ENCODE measurements at places on chromosomes 13 and 19.

DNA sequence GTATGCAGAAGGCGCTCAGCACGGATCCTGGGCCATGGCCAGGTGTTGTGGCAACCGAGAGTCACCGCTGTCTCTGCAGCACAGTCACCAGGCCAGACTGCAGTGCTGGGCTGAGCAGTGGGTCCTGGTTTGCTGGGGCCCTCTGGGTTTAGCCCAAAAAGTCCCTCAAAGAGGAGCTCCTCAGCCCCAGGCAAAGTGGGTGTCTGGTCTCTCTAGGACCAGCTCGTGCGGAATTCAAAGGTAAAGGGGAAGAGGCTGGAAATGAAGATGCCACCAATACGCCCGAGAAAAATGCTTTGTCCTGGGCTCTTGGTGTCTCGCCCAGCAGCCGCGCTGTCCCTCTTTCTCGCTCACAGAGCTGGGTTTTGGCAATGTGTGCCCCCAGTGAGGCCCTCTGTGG lies 38.5 kb upstream of the ANKRD10 start:
- DNase-seq = no peak

DNA sequence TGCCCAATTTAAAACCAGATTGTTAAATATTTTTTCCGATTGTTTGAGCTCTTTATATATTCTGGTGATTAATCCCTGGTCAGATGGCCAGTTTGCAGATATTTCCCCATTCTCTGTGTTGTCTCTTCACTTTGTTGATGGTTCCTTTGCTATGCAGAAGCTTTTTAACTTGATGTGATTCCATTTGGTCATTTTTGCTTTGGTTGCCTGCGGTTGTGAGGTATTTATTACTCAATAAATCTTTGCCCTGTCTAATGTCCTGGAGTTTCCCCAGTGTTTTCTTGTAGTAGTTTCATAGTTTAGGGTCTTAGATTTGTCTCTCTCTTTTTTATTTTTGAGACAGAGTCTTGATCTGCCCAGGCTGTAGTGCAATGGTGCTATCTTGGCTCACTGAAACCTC lies 23.8 kb upstream of the LMO7 start:
- DNase-seq = no peak

DNA sequence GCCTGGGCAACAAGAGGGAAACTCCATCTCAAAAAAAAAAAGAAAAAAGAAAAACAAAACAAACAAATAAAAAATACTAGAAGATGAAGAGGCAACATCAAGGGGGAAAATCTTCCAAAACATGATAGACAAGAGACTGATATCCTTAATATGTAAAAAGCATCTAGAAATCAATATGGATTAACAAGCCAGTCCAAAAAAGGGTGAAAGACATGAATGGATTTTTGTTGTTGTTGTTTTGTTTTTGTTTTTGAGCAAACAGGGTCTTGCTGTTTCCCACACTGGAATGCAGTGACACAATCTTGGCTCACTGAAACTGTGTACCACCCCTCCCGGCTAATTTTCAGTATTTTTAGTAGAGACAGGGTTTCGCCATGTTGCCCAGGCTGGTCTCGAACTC lies 4.0 kb upstream of the TINCR start:
- DNase-seq = no peak

DNA sequence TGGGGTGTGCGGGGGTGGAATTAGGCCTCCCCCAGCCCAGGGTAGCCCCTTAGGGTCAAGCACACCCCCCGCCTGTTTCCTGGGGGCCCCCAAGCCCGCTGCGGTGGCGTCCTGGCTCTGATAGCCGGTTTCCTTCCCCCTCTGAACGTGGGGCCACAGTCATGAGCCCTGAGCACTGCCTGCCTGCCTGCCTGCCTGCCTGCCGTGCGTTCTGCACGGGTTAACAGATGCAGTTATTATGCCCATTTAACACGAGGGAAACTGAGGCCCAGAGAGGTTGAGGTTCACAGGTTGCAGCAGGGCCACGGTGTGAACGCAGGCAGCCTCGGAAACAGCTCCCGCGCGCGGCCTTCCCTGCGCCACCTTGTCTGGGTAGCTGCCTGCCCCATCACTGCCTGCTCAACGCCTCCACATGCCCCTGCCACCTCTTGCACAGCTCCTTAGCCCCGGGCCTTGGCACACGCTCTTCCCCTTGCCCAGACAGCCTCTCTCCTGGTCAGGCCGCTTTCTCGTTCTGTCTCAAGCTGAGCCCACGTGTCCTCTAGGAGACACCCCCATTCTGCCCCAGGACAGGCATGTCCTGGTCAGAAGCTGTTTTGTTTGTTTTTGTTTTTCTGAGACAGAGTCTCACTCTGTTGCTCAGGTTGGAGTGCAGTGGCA lies 1.2 kb upstream of the GAMT start:
- no peak for DNase-seq

GRCh38 chr19:1773184-1773583 lies 19.9 kb downstream of the ONECUT3 start:
- DNase-seq = no peak

GRCh38 chr19:46882034-46882433 lies 21.2 kb downstream of the ARHGAP35 start:
- no peak for DNase-seq

DNA sequence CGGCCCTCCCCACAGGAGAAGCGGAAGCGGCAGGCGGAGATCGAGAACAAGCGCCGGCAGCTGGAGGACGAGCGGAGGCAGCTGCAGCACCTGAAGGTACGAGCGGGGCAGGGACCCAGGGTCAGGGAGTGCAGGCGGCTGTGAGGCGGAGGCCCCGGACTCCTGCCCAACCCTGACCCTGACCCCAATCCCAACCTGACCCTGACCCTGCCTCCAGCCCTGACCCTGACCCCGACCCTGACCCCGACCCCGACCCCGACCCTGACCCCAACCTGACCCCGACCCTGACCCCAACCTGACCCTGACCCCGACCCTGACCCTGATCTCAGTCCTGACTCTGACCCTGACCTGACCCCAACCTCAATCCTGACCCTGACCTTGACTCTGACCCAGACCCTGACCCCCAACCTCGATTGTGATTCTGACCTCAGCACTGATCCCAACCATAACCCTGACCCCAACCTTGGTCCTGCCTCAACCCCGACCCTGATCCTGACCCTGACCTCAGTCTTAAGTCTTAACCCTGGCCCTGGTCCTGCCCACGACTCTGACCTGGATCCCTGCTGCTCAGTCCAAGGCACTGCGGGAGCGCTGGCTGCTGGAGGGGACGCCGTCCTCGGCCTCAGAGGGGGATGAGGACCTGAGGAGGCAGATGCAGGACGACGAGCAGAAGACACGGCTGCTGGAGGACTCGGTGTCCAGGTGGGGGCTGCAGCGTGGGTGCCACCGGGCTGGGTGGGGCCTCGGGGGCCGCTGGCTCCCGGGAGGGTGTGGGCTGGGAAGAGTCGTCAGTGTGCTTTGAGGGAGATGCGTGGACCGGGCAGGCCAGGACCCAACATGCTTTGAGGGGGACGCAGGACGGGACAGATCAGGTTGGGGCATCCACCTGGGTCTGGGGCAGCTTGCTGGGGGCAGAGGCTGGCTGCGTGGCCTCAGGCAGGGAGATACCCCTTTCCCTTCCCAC lies 18.5 kb downstream of the PALM start:
- DNase-seq = no peak

GRCh38 chr13:65724226-65724625 lies 1505.9 kb downstream of the PCDH9 start:
- DNase-seq = no peak

DNA sequence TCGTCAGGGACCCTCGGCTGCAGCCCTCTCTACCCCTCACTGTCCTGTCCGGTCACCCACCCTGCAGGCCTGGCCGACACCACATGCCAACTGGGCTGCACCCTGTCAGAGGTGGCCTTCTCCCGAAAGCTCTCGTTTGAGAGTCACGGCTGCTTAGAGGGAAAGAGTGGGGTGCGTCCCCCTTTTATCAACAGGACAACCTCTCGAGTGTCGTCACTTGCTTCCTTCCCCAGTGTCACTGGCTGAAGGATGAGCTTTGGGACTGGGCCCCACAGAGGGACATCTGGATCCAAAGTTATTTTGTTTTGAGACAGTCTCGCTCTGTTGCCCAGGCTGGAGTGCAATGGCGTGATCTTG lies 28.5 kb downstream of the MAP2K2 start:
- DNase-seq = no peak

DNA sequence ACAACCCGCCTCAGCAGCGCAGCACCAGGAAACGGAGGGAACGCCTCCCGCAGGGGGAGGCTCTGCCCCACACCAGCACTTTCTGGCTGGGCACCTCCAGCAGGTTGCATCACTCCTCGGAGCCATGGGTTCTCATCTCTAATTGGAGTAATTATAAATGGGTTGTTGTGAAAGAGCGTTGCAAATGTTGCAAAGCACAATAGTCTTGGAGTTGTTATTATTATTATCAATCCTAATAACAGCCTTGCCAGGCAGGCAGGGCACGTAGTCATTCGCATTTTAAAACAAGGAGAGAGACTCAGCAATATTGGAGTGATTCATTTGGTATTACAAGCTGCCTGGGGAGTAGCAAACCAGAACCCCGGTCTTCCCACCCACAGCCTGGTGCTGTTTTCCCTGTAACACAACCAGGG lies 108.6 kb upstream of the GJB6 start:
- no peak for DNase-seq

- DNase-seq = no peak
Measured at GRCh38 chr13:45303026-45303425, 38.0 kb downstream of the TPT1 start.

GRCh38 chr19:12092956-12093355 lies 28.4 kb downstream of the ZNF844 start:
- no peak for DNase-seq

GRCh38 chr19:35717665-35718344 lies at the start of gene KMT2B:
TSS of gene KMT2B (plus strand) at chr19:35718003. CDS start at chr19:35718019, 16 bp downstream.
- no peak for DNase-seq

GRCh38 chr13:94928127-94928775 lies 215.9 kb upstream of the SOX21 start:
- DNase-seq = no peak

GRCh38 chr19:16146112-16146511 lies 2.6 kb downstream of the HSH2D start:
- DNase-seq = no peak

DNA sequence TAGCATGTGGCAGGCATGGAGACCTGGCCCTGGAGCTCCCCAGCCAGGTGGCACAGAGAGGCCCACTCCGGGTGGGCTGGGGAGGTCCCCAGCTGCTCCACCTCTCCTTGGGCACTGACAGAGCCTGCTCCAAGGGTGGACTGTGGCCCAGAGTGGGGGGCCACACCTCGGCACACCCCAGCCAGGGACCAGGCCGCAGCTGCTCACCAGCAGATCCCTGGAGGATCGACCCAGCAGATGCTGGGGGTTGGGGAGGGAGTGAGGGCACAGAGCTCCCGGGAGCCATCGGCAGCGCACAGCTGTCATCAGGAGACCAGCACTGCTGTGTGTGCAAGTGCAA lies 72.0 kb upstream of the KCTD15 start:
- no peak for DNase-seq

- DNase-seq = no peak
Measured at GRCh38 chr19:51128227-51128626, 3.5 kb downstream of the SIGLEC9 start.

DNA sequence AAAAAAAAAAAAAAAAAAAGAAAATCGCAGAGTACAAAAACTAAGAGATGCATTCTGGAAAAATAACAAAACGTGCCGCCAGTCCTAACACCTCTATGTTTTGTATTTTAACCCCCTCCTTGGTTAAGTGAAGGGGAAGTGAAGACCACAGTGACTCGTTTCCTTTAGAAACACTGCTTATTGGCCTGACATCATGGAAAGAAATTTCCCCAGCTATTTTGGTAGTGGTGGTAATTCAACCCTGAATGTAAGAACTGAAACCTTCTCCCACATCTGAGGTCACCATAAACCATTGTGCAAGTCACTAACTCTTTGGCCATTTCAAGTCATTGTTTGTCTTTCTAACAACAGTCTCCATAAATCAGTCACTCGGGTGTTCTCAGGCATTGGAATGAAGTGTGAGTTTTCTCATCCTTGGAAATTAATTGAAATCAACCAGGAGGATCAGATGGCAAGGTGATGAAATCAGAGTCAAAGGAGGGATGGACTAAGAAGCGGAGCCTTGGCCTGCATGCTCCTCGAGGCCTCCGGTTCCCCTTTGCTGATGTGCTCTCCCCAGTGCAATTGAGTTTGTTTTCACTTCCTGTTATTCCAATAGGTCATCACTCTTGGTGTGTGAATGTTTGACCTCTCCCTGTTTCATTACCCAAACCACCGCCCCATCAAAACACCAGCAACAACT lies 443.9 kb downstream of the FGF9 start:
- no peak for DNase-seq

- no peak for DNase-seq
Measured at GRCh38 chr13:111923439-111923838, 143.5 kb upstream of the SOX1 start.

GRCh38 chr19:43675269-43675879 lies 5.4 kb upstream of the PLAUR start:
- DNase-seq = no peak

GRCh38 chr13:20412691-20413355 lies 112.8 kb downstream of the CRYL1 start:
- no peak for DNase-seq

DNA sequence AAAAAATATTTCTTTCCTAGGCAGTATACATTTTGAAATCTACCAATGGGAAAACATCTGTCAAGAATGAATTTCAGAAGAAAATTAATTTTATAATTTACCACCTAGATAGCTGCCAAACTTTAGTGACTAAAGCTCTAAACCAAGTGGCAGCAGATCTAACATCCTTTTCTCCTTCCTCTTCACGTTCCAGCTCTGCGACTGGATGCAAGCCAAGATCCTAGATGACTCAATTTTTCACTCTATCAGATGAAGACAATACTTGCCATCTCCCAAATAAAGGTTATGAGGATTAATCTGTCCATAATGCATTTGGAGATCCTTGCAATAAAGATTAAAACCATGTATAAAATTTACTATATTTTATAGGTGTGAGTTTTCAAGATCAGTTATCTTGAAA lies 66.7 kb upstream of the MIR17HG start:
- DNase-seq = no peak

DNA sequence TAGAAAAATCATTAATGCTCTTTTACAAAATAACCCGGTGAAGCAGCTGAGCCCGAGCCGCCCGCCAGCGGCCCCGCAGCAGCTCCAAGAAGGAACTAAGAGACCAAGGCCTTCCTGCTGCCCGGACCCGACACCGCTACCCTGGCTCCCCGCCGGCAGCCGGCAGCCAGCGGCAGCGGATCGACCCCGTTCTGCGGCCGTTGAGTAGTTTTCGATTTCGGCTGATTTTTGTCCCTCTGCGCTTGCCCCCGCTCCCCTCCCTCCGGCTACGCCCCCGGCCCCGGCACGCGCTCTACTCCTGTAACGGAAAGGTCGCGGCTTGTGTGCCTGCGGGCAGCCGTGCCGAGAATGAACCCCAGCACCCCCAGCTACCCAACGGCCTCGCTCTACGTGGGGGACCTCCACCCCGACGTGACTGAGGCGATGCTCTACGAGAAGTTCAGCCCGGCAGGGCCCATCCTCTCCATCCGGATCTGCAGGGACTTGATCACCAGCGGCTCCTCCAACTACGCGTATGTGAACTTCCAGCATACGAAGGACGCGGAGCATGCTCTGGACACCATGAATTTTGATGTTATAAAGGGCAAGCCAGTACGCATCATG lies at the start of gene PABPC3:
TSS of gene PABPC3 (plus strand) at position 286 of the 603 bp plus-strand sequence. CDS start at position 349, 63 bp downstream.
- no peak for DNase-seq

- DNase-seq = no peak
Measured at GRCh38 chr13:64849196-64849595, 2380.9 kb downstream of the PCDH9 start.
